D341Med (cell line): ENCODE measurements at places on chromosomes 1 and 21.

- DNase-seq, result no peak
Measured at GRCh38 chr1:114340892-114341291, 170.1 kb downstream of the TRIM33 start.

GRCh38 chr1:226004396-226004795, 5.3 kb upstream of the SDE2 start:
- no peak for DNase-seq

DNA sequence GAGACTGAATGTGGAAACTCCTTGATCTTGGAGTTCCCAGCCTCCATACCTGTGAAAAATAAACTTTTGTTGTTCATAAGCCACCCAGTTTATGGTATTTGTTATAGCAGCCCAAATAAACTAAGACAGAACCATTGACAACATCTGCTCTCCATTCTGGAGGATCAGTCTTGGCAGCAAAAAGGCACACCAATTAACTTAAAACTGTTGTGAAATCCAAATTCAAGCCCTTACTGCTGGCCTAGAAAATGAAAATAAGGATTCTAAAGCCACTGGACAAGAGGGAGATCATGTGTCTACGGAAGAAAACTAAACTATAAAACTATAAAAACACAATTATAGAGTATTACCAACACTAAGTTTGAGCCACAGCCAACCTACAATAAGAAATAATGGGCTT, 172.1 kb upstream of the RNPC3 start:
- no peak for DNase-seq

- DNase-seq, result no peak
Measured at GRCh38 chr1:56814205-56814604, 5.0 kb downstream of the FYB2 start.

GRCh38 chr21:41857771-41858300, 21.3 kb downstream of the PRDM15 start:
- DNase-seq, result no peak

- DNase-seq, result no peak
Measured at GRCh38 chr1:61109158-61109557, 26.8 kb downstream of the NFIA start.

DNA sequence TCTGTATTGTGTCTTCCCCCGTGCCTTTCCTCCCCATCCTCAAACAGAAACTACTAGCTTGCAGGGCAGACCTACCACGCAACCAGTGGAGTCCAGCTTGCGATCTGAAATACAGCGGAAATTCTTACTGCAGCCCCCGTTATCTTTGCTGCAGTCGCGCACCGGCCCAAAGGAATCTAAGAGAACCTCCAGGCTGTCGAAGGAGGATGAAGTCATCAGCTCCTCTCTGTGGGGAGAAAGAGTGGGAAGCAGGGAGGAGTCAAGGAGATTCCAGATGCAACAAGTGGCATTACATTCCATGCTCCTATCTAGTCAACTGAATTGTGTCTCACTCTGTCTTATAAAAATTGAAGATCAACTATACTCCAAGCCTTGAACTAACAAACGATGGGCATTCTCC, 206.9 kb downstream of the ASTN1 start:
- no peak for DNase-seq

GRCh38 chr1:14140831-14141401, 440.9 kb downstream of the PRDM2 start:
- no peak for DNase-seq

DNA sequence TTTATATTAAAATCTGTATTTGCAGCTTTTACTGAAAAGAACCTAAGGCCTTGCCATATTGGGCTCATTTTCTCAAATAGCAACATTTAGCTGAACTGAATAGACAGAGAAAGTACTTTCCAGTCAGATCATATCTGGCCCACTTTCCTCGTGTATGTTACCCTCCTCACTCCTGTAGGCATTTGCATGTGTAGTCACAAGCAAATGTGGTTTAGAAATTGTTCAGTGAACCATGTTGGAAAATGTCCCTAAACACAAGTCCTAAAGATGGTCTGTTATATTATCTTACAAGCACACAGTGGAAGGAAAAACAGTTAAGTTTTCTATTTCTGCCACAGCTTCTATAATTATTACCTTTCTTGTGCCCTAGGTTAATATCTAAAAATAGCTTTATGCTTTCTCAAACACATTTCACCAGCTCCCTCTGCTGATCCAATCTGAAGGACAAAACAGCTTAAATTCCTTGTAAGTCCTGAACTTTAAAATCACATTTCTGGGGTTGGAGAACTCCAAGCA, 606 bp upstream of the FMO4 start:
- DNase-seq, result no peak

- DNase-seq, result no peak
Measured at GRCh38 chr1:62539028-62539447, 58.3 kb upstream of the ANGPTL3 start.

DNA sequence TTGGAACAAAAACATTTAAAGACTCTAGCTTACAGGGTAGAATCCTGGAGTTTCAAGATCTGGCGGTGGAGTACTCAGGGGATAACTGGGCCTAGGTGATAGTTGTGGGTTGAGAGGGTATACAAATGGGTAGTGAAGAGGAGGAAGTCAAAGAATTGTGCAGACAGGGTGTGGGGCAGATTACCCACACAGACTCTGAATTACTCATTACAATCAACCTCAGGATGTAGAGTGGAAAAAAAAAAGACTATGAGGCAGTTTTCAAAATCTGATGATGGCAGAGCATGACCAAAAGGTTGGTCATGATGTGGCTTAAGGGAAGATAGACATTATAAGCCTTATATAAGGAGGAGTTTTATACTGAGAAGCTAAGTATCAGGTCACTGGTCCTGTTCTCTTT, 44.1 kb upstream of the GLIS1 start:
- DNase-seq, result no peak

- no peak for DNase-seq
Measured at GRCh38 chr1:41535716-41536115, 51.2 kb upstream of the EDN2 start.

DNA sequence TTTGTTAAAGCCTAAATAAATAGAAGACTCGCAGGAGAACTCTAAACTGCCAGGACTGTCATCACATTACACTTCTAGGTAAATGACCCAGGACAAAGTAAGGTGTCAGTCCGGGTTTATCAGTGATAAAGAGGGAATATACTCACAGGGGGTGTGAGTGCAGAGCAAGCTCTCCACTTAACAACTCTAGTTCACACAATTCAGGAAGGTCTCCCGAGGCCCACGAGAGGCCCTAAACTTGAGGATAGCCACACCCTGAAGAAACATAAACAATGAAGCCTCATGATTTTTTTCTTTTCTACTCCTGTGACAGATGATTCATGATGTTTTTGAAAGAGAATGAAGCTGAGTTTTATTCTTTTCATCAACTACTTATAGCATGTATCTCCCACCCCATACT, 65.6 kb upstream of the EXO1 start:
- no peak for DNase-seq
